Inflammatory macrophage (primary cell): ENCODE measurements at places on chromosomes 13 and 19.

DNA sequence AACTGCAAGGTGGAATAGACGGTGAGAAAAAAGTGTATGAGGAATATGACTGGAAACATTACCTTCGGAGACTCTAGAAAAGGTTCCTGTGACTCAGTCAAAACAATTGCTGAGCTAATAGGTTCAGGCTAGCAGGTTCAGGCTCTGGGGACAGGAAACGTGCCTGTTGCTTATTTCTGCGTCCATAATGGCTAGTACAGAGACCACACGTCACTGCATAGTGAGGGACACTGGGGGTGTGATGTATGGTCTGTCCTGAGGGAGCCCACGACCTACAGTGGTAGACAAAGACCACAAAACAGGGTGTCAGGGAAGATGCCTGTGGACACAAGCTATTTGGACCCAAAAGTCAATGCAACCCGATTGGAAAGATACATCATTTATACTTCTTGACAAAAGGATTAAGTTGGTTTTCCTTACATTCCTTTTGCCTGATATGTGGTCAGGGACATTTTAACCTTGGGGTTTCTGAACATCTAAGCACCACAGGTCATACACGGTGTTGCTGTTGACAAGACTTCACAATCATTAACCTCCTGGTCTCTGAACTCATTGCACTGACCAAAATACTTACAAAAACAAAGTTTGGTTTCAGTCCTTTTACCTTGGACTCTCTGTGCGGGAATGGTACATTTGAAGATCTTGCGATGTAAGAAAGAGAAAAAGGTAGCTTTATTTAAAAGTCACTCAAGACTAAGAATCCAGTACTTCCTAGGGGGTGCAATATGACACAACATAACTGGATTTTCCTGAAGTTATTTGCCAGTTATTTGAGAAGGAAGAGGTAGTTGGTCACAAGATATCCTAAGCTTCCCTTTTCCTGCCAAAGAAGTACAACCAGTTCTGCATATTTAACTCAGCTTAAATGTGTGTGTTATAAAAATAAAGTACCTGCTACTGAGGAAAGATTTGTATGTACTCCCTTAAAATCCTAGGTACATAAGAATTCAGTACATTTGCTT, 20.0 kb downstream of the CRYL1 start:
- DNase-seq: peak; percentile 56

DNA sequence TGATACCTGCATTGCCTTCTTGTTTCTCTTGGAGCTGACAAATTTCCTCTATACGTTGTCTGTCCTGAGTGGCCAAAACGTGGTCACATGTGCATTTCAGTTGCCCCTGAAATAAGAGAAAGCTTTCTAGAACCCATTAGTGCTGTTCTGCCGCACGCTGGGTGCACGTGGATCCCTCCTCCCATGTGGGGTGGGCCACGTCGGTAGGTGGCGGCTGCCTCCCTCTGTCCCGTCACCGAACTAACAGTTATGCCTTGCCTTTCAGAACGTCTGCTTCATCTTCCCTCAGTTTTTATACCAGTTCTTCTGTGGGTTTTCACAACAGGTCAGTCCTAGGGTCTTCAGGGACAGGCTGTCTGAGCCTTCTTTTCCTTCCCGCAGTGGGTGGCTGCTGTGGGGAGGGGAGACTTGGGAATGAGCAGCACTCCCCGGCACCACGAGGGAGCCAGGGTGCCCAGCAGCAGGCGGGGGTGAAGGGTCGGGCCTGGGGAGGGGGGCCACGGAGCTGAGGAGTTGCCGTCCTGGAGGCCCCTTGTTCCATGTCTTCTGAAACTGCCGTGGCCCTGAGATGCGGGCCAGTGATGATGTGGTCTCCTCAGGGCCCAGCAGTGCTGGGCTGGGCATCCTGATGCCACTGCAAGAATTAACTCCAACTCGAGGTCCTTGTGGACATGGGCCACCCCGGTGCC, 109.7 kb upstream of the MCF2L start:
- DNase-seq: no peak

GRCh38 chr19:2819540-2820111, at the start of gene ZNF554:
Gene ZNF554, plus strand, starts transcription at chr19:2819868. Its CDS starts 204 bp downstream, at chr19:2820072.
- DNase-seq: peak; percentile 99

DNA sequence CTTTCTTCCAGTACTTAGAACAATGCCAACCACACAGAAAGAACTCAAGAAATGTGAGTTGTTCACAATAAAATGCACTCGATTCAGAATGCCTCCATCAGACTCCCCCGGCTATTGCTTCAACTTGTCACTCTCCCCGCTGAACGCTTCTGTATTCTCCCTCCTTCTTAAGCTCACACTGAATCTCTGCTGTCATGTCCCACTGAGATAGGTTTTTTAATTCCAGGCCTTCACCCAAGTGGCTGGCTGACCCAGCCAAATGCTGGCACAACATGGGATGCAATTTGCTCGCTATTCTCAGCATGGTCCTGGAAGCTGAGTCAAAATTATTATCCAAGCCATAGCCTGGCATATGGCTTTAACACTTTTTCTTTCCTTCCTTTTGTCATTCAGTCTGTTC, 76.8 kb upstream of the SERP2 start:
- no peak for DNase-seq

DNA sequence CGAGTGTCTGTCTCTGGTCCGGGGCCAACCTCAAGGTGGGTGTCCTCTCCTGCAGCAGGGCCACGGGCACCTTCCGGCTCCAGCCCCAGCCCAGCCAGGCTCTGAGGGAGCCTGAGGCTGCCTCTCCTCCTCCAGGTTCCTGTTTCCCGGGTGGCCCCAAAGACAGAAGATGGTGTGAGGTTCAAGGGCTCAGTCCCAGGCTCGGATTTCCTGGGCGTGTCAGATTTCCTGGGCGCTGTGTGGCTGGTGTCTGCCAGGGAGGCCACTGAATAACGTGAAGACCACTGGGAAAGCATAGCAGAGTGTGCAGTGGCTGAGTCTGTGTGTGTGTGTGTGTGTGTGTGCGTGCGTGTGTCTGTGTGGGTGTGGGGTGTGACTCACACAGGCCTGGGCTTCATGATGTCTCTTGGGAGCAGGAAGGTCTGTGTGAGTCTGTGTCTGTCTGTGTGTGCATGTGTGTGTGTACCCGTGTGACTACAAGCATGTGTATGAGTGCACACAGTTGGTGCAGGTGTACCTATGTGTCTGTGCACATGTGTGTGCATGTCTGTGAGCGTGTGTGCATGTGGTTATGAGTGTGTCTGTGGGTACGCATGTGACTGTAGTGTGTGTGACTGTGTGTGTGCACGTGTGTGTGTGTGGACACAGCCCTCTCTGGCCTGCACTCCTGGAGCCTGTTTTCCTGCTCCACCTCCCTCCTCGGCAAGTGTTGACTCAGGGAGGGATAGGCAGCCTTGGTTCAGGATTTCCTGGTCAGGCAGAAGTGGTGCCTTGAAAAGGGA, 28.3 kb downstream of the CEBPA start:
- peak; percentile 87 for DNase-seq

DNA sequence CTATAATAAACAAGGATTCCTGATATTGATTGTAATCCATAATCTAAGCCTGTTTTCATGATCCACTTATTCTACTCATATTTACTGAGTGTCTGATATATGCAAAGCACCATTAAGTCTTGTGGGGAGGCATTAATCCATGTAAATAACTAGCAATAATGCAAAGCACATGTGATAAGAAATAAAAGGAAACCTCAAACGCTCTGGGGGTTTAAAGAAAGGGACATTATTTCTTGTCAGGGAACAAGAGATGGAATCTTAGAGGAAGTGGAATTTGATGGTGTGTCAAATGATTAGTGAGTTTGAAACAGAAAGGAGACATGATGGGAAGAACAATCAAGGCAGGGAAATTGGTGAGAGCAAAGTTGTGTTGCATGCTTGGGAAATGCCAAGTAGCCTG, 57.4 kb upstream of the FLT1 start:
- DNase-seq: no peak

DNA sequence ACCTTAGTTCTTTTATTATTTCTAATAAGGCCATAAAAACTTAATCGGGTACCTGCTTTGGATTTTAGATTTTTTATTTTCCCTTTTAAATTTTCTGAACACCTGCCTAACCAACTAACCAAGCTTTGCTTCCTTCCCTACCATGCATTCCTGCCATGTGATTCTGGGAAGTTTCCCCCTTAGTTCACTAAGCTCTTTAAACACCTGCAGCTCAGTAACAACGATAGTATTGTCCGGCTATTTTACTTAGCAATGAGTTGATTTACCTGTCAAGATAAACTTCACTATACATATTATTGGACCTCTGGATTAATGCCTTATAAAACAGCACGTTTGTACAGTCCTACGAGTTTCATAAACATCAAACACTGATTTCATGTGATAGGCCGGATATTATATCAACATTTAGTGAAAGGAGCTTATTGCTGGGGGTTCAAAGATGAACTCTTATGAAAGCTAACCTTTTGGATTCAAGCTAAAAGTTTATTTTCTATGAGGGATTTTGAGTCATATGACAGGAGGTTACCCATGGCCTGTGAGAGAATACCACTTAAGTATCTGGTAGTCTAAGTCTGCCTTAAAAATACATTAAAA, 81.0 kb upstream of the STARD13 start:
- DNase-seq: no peak
